ENCODE measurements at places on chromosomes 16 and 17.

DNA sequence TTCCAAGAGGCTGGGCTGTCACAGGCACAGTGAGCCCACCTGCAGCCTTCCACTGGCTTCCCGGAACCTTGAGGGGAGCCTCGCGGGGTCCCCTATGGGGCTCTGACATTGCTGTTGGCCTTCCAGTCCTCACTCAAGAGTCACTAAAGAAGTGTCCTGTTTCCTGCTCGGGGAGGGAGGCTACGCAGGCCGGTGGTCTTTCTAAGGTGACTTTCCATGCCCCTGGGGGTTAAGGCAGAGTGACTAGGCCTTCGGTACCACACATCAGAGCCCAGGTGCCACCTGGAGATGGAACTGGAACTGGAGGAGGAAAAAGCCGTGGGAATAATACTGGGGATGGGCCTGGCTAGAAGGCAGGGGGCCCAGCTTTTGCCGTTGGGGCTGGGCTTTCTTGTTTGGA, 72.1 kb downstream of the IL21R start:
- no peak for DNase-seq

GRCh38 chr16:10297341-10298006, 88.4 kb upstream of the ATF7IP2 start:
- DNase-seq: no peak

DNA sequence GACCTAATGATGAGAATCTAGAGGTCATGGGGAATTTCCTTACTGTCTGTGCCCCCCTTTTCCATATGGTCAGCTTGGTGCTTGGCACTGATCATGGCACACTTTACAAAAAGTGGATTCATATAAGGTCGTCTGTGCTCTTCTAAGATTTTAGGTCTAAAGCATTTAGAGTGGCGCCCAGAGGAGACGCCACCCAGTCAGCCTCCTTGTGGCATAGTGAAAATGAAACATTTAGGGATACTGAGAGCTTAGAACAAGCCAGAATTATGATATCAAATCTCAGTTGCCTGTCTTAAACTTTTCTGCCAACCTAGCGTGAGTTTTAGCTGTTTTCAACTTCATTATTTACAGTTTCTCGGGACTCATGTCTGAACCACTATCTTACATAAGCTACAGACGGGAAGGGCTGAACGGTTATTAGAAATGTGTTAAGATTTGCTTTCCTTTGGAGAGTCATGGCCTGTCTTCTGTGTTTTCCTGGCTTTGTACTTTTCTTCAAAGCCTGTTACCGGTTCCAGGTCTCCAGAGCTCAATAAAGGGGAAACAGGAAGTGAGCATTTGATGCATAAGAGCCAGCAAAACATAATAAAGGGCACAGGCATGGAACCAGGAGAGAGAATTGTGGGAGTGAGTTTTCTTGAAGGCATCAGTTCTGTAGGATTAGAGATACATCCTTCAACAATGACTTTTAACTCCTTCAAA, 13.7 kb downstream of the ZNRF1 start:
- no peak for DNase-seq

DNA sequence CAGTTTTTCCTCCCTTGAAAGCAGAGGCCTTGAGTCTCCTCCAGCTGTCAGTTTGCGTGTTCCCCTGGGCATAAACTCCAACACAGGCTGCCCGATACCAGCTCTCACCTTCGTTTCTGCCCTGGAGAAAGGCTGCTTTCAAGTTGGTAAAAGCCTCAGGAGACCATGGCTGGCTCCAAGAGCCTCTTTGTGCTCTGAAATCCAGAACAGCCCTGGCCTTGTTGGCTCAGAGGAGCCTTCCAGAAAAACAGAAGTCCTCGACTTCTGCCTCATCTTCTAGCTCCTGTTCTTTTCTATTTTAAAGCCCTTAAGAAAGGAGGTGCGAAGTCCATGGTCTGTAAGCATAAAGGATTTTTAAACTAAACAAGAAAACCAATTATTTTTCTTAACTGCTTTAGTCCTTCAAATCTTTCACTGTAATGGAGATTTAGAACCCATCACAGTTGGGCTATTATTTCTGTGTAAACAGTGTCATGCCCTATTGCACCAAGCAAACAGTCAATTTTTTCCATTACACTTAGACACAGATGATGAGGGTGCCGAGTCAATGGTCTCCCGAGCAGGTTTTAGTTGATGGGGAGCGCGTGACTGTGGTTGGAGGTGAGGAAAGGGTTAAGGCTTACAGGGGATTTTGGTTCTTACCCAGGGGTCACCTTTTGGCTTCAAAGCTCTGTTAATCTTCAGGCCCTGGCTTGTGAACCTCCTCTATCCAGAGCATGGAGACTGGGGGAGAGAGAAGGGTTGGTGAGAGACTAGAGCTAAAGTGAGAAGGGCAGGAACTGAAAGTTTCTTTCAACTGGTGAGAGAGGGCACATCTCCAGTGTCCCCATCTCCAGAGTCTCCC, 212.8 kb downstream of the MSI2 start:
- no peak for DNase-seq

- DNase-seq: no peak
These were observed 51.2 kb downstream of the ABAT start for GRCh38 chr16:8725513-8726178.

DNA sequence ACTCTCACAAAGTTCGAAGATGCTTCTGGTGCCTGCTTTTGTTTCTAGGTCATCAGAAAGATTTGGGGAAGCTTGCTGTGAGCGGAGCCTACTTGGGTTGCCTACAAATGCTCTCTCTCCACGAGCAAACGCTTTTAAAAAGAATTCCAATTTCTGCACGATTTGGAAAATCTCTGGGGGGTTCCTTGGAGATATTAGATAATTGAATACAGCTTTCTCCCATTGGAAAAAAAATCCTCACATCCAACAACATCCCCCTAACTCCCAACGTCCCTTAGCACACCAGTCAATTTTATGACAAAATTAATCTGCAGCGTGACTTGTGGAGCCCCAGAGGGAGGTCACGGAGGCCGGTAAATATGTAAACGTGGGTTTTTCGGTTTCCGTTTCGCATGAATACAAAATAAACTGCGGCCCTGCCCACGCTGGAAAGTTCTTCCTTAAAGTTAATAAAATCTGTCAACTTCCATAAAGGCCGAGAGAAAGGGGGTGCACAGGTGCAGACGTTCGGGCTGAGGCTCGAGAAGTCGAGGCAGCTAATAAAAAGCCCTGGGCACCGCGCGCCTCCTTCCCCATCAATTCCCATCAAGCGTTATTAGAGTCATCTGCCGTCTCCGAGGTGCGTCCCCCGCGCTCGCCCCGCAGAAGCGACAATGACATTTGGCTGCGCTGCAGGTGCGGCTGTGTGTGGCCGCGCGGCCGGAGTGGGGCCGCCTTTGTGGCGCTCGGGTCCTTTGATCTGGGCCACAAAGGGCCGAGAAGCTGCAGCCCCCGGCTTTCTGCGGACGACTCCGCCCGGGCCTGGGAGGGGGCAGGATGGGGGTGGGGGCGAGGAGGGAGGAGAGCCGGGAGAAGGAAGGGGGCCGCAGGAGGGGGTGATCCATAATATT, 37.6 kb downstream of the SALL1 start:
- DNase-seq: no peak

DNA sequence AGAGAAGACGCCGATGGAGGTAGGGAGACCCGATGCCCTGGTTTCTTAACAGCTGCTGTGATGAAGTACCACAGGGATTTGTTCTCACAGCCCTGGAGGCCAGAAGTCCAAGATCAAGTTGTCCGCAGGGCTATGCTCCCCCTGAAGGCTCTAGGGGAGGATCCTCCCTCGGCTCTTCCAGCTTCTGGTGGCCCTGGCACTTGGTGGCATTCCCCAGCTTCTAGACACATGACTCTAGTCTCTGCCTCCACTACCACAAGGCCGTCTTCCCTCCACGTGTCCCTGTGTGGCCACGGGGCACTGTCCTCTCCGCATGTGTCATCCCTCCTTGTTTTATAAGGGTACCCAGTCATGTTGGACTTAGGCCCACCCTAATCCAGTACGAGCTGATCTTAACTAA, 375.2 kb downstream of the SLC39A11 start:
- DNase-seq: no peak

DNA sequence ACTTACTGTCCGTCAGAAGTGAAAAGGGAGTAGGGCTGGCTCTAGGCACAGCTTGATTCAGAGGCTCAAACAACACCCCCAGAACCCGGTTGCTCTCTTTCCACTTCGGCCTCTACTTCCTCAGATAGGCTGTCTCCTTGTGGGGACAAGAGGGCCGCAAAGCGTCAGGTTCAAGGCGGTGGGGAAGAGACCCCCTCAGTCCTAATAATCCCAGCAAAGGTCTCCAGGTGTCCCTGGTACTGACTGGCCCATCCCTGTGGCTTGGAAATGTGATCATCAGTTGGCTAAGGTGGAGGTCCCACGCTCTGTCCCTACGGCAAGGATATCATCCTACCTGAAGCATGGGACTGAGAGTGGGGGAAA, 26.0 kb downstream of the NGFR start:
- DNase-seq: no peak

GRCh38 chr16:88754912-88755744, 29.9 kb downstream of the PIEZO1 start:
- DNase-seq: peak; percentile 10

DNA sequence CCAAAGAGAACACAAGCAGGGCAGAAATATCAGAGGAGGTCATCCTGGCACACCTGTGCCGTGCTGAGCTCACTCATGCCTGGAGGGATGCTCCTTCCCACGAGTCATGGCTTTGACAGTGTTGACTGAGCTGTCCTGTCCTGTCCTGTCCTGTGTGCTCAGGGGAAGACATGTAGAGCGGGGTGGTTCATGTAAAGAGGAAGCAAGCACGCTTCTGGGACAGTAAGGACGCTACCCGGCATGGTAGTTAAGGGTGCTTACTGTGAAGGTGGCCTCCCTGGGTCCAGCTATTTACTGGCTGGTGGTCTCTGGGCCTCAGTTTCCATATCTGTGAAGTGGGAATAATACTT, 398 bp downstream of the LGALS9 start:
- no peak for DNase-seq

DNA sequence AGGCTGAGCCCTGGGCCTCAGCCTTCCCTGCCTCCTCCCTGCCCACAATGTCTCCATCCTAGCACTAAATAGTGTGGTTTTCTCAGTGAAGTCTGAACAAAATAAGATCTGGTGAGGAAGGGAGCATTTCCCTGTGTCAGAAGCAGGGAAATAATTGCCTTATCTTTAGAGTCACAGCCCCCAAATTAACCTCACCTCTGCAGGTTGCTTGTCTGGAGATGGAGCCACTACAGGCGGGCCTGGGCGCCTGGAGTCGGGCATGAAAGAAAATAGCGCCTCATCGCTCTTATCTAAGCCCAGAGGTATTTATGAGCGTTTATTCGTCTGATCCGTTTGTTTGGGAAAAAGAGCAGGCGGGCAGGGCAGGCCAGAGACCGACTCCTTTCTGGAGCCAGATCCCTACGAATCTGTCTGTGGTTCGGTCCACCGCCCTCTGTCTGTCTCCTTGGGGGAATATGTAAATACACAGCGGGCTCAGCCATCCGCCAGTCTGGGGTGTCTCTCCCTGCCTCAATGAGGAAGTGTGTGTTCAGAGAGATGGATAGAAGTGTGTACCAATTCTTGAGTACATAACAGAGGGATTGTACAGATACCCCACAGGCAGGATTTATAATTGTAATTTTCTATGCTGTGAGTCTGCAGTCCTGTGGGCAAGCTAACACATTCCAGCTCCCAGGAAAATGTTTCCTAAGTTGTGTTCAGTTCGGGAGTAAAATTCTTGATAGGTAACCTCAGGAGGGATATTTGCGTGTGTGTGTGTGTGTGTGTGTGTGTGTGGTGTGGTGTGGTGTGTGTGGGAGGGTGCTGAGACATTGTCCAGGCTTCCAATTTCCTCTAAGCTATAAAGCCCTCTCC, 4.3 kb downstream of the HOXB6 start:
- peak; percentile 39 for DNase-seq

- DNase-seq: no peak
These were observed 168.4 kb downstream of the RAB11FIP4 start for GRCh38 chr17:31559584-31560501.

DNA sequence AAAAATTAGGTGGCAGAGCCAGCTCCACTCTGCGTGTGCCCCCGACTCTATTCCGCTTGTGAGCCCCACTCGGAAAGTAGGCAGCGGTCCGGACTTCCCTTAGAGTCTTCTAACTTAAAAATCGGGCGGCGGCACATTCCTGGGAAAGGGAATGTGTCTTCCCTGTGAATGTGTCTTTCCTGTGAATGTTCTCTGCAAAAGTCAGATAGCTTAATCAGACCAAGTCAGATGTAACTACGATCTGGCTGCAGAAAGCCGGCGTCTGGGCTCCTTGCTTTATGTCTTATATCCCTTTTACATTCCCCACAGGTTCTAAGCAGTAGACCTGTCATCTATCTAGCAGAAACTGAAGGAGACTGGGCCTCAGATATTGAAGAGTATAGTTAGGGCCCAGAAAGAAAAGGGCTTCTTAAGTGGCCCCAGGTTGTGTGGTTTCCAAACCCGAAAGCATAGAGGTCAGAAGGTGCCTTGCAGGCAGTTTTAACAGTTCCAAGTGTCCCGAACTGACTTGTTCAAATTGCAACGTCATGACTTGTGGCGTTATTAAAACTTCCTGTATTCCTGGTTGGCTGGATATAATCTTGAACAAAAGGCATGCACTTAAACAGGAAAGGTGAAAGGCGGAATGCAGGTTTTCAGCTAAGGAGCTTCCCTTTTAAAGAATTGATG, 601 bp downstream of the PHKB start:
- peak; percentile 49 for DNase-seq

- no peak for DNase-seq
These were observed 7.5 kb downstream of the N4BP1 start for GRCh38 chr16:48602356-48603014.

- DNase-seq: no peak
These were observed 57.6 kb upstream of the IRX5 start for GRCh38 chr16:54873071-54873470.

- DNase-seq: no peak
These were observed 33.1 kb upstream of the LCMT1 start for GRCh38 chr16:25078386-25078978.

DNA sequence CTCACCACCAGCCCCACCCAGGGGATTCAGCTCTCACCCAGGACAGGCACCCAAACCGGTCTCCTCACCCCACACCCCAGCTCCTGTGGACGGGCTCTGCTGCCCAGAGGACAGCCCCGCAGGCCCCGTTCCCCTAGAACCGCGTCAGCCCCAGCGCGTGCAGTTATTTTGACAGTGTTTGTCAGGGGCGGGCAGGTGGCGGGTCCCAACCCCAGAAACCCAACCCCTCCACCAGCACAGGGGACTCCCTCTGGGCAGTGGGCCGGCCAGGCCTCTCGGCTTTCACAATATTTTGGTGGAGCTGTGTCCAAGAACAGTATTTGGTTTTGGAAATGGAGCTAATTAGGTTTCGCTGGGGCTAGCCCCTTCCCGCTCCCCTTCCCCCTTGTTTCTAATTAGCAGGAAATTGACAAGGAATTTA, 44.8 kb downstream of the BAHCC1 start:
- no peak for DNase-seq

DNA sequence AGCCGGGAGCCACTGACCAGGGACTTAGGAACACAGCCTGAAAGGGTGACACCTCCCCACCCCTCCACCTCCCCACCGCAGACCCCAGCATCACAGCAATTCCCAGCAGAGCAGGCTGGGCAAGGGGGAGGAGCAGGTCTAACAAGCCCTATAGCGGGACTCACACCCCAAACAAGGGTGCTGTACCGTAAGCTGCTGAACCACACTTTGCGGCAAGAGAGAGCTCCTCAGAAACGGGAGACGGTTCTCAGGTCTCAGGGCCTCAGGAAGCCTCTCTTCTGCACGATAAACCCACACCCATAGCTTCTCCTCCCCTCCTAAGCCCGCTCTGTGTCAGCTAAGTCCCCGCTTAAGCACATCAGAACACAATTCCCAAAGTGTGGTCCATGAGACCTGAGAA, 11.7 kb upstream of the COTL1 start:
- DNase-seq: no peak

- DNase-seq: no peak
These were observed 25.9 kb downstream of the CYB561 start for GRCh38 chr17:63419949-63420867.
